Cerebellar nuclear complex (tissue), 1 donor: ENCODE measurements at places on chromosomes 7 and 10.

- DNase-seq = no peak
These were observed 23.5 kb downstream of the ASB4 start for GRCh38 chr7:95509199-95509598.

- no peak for DNase-seq
These were observed 25.9 kb downstream of the GRK5 start for GRCh38 chr10:119233123-119233820.

DNA sequence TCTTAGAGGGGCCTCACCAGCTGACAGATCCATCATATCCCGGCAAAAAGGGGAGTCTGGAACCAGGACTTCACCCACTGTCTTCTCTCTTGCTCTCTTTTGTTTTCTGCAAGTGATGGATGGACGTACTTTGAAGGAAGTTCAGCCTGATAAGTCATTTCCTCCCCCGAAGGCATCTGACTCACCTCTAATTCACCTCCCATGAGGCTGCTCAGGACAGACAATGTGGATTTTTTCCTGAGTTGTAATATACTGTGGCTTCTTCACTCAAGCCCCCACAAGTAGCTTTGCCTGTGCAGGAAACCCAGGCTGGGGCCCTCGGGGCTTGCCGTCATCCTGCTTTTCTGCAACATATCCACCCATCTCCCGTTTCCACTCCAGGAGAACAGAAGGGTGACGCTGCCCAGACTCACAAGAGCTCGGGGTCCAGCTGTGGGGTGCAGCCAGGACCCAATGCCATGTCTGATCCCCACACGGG, 70.4 kb downstream of the ASB13 start:
- DNase-seq = no peak

DNA sequence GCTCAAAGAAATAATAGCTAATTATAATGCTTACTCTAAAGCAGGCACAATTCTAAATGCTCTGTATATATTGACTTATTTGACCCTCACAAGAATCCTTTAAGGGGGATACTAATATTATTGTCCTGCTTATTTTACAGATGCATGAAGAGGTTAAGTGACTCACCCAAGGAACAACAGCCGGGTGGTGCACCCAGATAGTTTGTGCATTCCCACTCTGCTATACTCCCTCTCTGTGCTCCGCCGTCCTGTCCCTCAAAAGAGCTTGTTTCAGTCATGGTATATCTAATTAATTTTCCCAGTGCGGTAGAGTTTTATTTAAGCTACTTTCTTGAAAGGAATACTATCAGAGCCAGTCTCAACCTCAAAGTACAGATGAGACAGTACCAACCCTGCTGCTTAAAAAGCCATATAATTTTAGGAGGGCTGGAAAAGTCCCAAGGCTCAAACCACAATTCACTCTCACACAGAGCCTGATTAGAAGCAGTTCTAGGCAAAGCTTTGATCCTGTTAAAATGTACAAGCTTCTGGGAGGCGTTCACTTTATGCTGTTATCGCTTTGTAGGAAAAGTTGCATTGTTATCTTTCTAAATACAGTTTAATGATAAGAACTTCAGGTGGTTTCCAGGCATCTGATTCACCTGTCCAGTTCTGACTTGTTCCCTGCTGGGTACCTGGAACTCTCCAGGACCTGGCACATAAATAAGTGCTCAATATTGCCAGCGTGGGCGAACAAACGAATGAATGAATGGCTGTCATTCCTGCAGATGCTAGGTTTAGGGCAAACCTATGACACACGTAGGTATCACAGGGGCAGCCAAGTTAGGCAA, 261.5 kb upstream of the KLF14 start:
- DNase-seq = no peak

GRCh38 chr10:114577133-114577532, 80.9 kb downstream of the ABLIM1 start:
- no peak for DNase-seq
